ENCODE measurements at places on chromosomes 16 and 17.
A peak's percentile ranks its signal among the peaks of the same experiment; 100 is the strongest.

- no peak for DNase-seq
Observed at GRCh38 chr16:26795184-26795583, 271.5 kb upstream of the C16orf82 start.

- no peak for DNase-seq
Observed at GRCh38 chr16:55116165-55116920, 185.7 kb downstream of the IRX5 start.

DNA sequence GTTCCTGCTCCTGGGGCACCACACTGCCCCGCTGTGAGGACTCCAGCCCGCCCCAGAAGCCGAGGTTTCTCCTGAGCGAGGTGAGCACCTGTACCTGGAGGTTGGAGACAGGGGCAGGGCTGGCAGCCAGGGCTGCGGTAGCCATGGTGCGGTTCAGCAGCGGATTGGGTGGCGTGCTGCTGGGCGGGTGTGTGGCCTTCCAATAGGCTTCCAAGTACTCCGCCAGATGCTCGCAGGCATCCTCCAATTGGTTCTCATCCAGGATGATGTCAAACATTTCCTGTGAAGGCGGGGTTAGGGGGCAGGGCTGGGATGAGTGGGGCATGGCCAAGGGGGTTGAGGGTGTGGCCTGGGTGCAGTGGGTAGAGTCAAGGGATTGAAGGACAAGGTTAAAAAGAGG, 11.3 kb upstream of the ARL5C start:
- DNase-seq: no peak

- no peak for DNase-seq
Observed at GRCh38 chr16:89573826-89574680, 1.5 kb upstream of the CPNE7 start.

GRCh38 chr17:4900231-4901107, 1.1 kb downstream of the C17orf107 start:
- peak; percentile 43 for DNase-seq

- DNase-seq: no peak
Observed at GRCh38 chr17:83100853-83101391, 21.5 kb downstream of the METRNL start.

GRCh38 chr17:76844846-76845245, 23.4 kb upstream of the MGAT5B start:
- DNase-seq: no peak

DNA sequence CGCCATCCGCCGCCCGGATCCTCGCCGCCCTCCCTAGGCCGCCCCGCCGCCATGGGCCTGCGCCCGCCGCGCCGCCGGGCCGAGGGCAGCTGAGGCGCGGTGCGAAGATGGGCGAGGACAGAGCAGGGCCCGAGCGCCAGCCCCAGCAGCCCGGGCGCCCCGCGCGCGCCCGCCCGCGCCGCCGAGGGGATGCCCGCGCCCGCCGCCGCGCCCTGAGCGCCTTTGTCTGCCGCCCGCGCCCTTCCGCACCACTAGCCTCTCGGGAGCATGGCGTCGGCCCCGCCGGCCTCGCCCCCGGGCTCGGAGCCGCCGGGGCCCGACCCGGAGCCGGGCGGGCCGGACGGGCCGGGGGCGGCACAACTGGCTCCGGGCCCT, 278 bp downstream of the RAB11FIP3 start:
- no peak for DNase-seq

DNA sequence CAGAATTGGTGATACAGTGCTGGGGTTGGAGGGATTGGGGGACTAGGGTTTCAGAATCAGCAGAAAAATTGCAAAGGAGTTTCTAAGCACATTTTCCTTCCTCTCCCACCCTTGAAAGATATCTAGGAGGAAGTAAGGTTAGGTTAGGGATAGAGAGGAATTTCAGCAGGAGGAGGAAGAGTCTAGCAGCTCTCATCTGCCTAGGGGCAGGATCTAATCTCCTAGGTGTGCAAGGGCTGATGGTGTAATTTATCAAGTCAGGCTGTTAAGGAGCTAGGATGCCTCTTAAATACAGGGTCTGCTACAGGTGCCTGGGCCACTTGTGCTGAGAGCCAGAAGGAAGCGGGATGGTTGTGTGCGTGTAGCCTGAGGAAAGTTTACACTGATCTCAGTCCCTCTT, 1.8 kb upstream of the HNF1B start:
- DNase-seq: no peak

DNA sequence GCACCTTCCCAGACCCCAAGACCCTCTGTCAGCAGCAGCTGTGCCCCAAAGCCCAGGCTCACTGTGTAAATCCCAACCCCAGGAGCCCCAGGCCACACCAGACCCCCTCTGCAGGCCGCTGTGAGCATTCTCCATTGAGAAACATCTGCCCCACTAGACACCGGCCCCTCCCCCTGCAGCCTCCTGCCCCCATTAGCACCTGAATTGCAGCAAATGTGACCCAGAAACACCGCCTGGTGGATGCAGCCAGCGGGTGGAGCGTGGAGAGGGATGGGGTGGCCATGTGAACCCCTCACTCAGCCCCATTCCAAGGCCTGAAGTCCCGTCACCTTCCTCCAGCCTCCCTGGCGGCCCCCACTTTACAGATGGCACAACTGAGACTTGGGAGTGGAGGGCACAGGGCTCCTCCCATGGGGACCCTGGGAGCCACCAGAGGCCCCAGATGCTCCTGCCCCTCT, 2.2 kb downstream of the UBALD1 start:
- no peak for DNase-seq

GRCh38 chr17:9519583-9520272, 55.9 kb downstream of the STX8 start:
- no peak for DNase-seq

GRCh38 chr17:50511058-50511457, 2.8 kb downstream of the MYCBPAP start:
- DNase-seq: no peak

GRCh38 chr16:60882816-60883215, 1153.4 kb downstream of the CDH8 start:
- DNase-seq: no peak

GRCh38 chr17:14070344-14070984, 1.2 kb downstream of the COX10 start:
- no peak for DNase-seq

DNA sequence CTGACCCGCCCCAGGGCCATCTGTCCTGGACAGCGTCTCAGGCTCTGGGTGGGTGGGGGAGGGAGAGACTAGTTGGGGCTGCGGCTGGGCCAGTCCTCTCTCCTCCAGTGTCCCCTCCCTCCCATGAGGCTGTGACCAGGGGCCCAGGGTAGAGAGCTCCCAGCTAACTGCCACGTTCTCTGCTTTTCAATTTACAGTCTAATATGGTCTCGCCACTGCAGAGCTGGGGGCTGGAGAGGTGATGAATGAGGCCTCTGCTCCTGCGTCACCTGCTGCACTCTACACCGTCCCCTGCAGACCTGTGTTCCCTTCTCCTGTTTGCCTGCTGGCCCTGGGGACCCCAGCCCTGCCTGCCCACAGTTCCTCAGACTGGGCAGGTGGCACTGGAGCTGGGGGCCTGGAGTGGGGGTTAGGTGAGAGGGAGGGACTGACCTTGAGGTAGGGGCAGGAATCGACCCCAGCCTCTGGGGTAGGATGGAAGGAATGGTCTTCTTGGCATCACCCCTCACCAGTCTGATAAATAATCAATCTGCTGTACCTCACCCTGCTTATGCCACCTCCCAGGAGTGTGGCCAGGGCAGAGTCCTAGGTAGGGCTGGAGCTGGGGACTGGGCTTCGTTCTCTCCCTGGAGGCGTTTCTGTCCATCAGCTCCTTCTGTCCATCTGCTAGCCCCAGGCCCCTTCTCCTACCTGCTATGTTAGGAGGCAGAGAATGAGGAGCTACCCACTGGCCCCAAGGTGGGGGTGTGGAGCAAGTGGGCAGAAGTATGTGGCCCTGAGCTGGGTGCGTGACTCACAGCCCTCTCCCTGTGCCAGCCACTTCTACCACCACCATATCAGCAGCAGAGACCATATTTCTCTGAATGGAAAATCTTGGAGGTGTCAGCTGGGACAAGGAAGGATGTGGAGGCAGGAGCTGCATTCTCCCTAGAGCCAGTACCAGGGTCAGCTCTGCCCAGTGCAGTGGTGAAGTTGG, 12.9 kb downstream of the SEZ6 start:
- no peak for DNase-seq

DNA sequence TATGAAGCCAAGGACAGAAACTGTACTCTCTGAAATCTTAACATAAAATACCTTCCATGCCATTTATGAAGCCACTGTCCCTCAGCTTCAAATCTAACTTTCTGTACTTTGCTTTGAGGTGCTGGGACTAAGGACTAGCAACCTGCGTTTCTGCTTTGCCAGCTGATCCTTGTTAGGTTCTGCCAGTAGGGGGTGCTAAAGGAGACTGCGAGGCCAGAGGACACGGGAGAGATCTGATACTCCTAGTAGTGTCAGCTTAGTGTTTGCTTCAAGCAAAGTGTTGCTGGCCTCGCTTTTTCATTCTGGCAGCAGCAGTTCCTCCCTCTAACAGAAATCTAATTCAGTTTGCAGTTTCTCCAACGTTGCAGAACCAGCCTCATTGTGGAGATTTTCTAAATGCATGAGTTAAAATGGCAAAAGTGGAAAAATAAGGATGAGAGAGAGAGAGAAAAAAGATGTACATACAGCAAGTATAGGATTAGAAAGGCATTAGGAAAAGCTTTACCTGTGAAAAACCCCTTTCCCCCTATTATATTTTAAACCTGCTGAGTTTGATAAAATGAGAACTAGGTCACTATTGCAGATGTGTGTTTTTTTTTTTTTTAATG, 297.5 kb downstream of the CA10 start:
- DNase-seq: no peak

GRCh38 chr16:11084876-11085485, 140.6 kb downstream of the CLEC16A start:
- DNase-seq: no peak

GRCh38 chr16:53090286-53090590, 35.4 kb downstream of the CHD9 start:
- DNase-seq: no peak

GRCh38 chr16:9225527-9226316, 134.3 kb downstream of the HAPSTR1 start:
- DNase-seq: no peak

DNA sequence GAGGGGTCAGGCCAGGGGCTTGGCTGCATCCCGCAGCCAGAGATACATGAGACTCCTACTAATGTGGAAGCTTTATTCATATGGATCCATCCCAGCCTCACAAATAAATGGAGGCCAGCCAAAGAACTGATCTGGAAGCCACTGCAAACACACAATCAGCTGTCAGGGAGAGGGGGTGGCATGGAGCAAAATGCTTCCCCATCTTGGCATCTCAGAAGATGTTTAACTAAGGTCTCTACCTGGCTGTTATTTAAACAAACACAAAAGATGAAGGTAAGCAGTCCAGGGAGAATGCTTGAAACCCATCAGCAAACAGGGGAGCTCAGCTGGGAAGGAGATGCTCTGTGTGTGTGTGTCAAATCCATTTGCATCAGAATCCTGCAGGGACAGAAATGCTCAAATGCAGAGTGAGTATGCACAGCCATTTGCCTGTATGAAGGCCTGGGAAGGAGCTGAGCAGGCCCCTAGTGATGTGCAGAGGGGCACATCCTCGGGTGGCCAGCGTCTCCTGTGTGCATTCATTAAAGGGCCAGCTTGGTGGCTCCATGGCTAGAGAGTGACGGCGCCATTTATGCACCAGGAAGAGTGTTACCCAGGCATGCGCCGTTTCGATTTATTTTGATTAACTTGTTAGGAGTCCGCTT, 34.2 kb upstream of the IRX3 start:
- no peak for DNase-seq

DNA sequence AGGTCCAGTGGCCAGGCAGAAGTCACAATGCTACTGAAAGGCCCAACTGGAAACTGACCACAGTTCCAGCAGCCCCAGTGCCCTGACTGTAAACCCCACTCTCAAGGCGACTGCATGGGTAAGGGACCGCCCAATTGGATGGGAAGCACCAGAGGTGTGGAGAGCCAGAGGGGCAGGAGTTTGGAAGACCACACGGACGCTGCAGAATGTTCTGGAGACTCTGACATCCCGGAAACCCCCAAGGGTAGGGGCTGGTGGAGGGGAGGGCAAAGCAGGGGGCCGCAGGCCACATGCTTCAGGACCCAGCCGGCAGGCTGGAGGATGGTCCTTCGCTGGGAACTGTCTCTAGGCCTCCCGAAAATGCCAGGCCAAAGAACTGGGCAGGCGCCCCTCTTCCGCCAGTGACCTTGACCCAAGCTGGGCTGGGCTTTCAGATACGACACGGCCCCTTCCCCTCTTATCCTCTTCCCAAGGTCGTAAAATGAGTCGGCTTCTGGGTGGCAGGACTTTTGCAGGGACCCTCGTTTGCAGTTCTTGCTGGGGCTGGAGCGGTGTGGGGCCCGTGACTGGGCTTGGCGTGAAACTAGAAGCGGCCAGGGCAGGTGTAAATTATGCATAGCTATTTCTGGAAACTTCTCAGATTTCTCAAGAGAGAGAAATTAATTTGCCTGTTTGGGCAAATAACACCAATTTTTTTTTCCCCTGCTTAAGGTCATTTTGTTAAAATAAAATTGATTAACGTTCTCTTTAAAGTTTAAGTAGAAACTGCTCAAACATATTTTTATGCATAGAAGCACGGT, 110.2 kb downstream of the C16orf78 start:
- no peak for DNase-seq

GRCh38 chr17:82560802-82561428, 41.4 kb downstream of the FOXK2 start:
- no peak for DNase-seq

- DNase-seq: no peak
Observed at GRCh38 chr16:68370581-68371275, 59.9 kb downstream of the PRMT7 start.

DNA sequence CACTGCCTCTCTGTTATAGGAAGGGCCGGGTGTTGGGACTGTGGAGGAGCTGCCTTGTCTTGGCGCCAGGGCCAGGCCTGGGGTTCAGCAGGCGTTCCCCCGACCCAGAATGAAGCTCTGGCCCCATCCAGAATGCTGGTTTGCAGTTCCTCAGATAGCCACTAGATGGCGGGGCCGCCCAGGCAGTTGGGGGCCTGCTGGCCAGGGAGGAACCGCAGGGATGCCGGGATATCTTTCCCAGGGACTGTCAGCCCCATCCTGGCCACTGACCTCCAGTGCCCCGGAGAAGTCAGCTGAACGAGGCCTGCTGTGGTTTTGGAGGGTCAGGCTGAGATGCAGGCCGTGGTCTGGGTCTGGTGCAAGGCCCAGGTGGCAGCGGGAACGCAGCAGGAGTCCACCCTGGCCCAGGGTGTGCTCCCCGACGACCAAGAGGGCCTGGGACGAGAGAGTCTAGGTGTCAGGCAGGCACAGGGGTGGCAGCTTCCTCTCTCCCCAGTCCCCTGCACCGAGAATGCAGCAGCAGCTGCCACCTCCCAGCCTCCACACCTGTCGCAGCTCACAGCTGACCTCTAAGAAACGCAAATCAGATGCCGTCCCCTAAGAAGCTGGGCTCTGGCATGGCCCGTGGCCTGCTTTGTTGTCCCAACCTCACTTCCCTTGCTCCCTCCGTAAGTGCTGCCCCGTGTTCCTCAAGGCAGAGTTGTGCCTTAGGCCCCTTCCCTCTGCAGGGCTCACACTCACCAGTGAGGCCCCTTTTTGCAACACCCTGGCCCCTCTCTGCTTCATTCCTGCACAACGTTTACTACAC, 51.2 kb downstream of the RMI2 start:
- peak; percentile 53 for DNase-seq

All from activated CD8-positive, alpha-beta memory T cell treated with anti-CD3 and anti-CD28 coated beads for 1 hour (primary cell).